ENCODE measurements at places on chromosomes 1 and 21. TPM values are rescaled to one million over a fixed set of nuclear protein-coding genes. Genes with fewer than 3 reads are reported as not detected.
A peak's percentile ranks its signal among the peaks of the same experiment; 100 is the strongest.

- no peak for DNase-seq
Observed at GRCh38 chr1:244344001-244344400, 107.7 kb downstream of the ADSS2 start.

DNA sequence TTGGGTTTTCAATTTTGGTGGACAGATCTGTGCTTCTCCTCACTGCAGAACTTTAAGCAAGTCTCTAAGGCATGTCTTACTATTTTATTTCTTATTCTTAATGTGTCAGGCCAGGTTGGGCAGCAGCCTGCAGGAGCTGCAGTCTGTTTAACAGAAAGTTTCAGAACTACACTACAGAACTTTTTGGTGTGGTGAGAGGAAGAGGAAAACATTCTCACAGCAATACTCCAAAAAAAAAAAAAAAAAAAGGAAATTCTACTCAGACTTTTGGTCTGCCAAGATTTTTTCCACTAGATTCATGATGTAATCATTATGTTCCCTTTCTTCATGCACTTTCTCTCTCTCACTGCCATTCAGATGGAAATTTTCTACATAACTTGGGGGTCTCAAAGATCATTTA, 255.2 kb downstream of the COL11A1 start:
- no peak for DNase-seq

GRCh38 chr1:201399018-201399351, at the start of gene LAD1:
Gene LAD1 (minus strand): TSS chr1:201399324. CDS start chr1:201399306, 18 bp downstream.
- DNase-seq: no peak

GRCh38 chr1:231315887-231316286, 21.8 kb downstream of the EXOC8 start:
- DNase-seq: peak; percentile 30

DNA sequence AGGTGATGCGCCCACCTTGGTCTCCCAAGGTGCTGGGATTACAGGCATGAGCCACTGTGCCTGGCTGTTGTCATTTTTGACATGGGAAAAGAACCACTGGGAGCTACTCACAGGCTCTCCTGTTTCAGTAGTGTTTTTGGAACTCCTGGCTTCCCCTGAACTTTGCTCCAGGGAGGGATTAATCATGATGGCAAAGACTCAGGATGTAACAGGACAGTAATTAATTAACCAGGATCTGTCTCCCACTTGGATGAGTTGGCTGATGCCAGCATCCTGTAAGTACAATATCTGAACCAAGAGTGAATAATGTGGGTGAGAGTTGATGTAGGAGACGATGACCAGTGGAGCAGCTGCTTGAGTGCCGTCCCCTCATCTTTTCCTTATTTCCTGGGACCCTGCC, 4.9 kb downstream of the SFT2D2 start:
- no peak for DNase-seq

- no peak for DNase-seq
Observed at GRCh38 chr1:21666576-21667320, 2.4 kb downstream of the RAP1GAP start.

GRCh38 chr21:44925378-44925755, 4.7 kb upstream of the ITGB2 start:
- no peak for DNase-seq

DNA sequence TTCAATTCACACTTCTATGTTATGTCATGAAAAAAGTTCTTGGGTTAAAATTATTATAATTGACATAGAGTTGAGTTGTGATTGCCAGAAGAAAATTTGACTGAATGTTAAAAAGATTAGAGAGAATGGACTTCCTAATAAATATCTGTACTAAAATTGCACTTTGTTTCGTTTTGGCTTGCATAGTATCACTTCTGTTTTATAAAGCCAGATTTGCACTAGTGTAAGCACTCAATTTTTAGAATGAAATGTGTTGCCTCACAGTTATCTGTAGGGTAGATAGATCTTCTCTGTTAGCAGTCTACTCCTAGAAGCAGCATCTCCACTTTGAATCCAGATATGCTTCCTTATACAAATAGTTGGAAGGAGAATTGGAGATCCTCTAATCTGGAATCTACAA, 95.2 kb upstream of the MPC2 start:
- DNase-seq: no peak

DNA sequence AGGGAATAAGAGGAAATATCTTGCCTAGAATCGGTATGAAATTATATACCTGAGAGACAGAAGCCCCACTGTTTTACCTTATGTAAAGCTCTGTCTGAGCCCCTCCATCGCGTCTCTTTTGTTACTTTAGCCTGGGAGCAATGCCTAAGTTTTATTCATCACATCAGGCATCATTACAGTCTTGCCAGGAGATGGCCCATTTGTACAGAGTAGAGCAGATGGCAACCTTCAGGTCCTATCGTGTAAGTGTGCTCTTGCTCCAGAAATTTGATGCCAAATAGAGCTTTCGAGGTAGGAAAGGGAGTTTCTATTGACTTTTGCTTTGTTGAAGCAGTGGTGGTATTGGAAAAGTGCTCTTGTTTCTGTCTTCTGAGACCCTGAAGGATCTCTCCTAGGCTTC, 24.9 kb downstream of the CFAP126 start:
- DNase-seq: no peak

- no peak for DNase-seq
Observed at GRCh38 chr1:14897997-14898645, 255.4 kb upstream of the TMEM51 start.

Gene GATAD2B
- total RNA-seq: 36.5 TPM

Data from colonic mucosa (tissue), 4 donors.